B cell (primary cell): ENCODE measurements at places on chromosomes 4 and X. TPM values are rescaled to one million over a fixed set of nuclear protein-coding genes. Genes with fewer than 3 reads are reported as not detected.

Gene IGSF1
- polyA plus RNA-seq, result not detected in 2 replicates

Gene NDP
- not detected in 2 replicates for polyA plus RNA-seq

Gene ZFP92
- polyA plus RNA-seq, result 0.17 and 0.24 TPM in 2 replicates

Gene NKX6-1
- not detected in 2 replicates for polyA plus RNA-seq

Gene PDLIM5
- polyA plus RNA-seq, result 22.4 and 24.0 TPM in 2 replicates

Gene SHOX
- not detected in 2 replicates for polyA plus RNA-seq

Gene ZNF595
- polyA plus RNA-seq, result 5.5 and 18.9 TPM in 2 replicates

Gene SLC10A4
- polyA plus RNA-seq, result 0.07 and 0.14 TPM in 2 replicates

Gene FRMD7
- not detected in 2 replicates for polyA plus RNA-seq

Gene PPP1R2C
- polyA plus RNA-seq, result 3.7 and 10.6 TPM in 2 replicates

Gene ADH7
- polyA plus RNA-seq, result not detected in 2 replicates

Gene CSN1S1
- polyA plus RNA-seq, result not detected in 2 replicates

Gene SLITRK2
- polyA plus RNA-seq, result not detected in 2 replicates

Gene TMEM144
- 0.06 and 0.07 TPM in 2 replicates for polyA plus RNA-seq

Gene KCNIP4
- polyA plus RNA-seq, result not detected in 2 replicates

Gene FAM47B
- not detected in 2 replicates for polyA plus RNA-seq

Gene GNPDA2
- 7.4 and 8.1 TPM in 2 replicates for polyA plus RNA-seq

Gene MSMO1
- 7.3 and 17.0 TPM in 2 replicates for polyA plus RNA-seq

Gene CLNK
- polyA plus RNA-seq, result 0.75 and 0.87 TPM in 2 replicates

Gene IBSP
- polyA plus RNA-seq, result not detected in 2 replicates

Gene DUX4
- not detected in 2 replicates for polyA plus RNA-seq

Gene RAB9B
- 0.23 and 0.43 TPM in 2 replicates for polyA plus RNA-seq

Gene RAB41
- not detected in 2 replicates for polyA plus RNA-seq

Gene PRR32
- polyA plus RNA-seq, result not detected in 2 replicates

Gene KLB
- 0.01 and 0.09 TPM in 2 replicates for polyA plus RNA-seq

Gene AFF2
- polyA plus RNA-seq, result 0.06 and 0.20 TPM in 2 replicates

Gene SHROOM4
- polyA plus RNA-seq, result not detected in 2 replicates

Gene AFM
- polyA plus RNA-seq, result not detected in 2 replicates

Gene NFKB1
- 32.0 and 46.2 TPM in 2 replicates for polyA plus RNA-seq

Gene CPE
- polyA plus RNA-seq, result not detected in 2 replicates

Gene SULT1E1
- polyA plus RNA-seq, result not detected in 2 replicates

Gene TMEM154
- polyA plus RNA-seq, result 18.1 and 20.1 TPM in 2 replicates

Gene VCX2
- not detected in 2 replicates for polyA plus RNA-seq

Gene PCSK1N
- 0.09 TPM in 1 of 2 replicates, not detected in the other for polyA plus RNA-seq

Gene TXK
- polyA plus RNA-seq, result 1.1 and 2.2 TPM in 2 replicates

Gene TKTL1
- polyA plus RNA-seq, result 0.18 and 0.37 TPM in 2 replicates
